ENCODE measurements at places on chromosomes 11 and 22.

DNA sequence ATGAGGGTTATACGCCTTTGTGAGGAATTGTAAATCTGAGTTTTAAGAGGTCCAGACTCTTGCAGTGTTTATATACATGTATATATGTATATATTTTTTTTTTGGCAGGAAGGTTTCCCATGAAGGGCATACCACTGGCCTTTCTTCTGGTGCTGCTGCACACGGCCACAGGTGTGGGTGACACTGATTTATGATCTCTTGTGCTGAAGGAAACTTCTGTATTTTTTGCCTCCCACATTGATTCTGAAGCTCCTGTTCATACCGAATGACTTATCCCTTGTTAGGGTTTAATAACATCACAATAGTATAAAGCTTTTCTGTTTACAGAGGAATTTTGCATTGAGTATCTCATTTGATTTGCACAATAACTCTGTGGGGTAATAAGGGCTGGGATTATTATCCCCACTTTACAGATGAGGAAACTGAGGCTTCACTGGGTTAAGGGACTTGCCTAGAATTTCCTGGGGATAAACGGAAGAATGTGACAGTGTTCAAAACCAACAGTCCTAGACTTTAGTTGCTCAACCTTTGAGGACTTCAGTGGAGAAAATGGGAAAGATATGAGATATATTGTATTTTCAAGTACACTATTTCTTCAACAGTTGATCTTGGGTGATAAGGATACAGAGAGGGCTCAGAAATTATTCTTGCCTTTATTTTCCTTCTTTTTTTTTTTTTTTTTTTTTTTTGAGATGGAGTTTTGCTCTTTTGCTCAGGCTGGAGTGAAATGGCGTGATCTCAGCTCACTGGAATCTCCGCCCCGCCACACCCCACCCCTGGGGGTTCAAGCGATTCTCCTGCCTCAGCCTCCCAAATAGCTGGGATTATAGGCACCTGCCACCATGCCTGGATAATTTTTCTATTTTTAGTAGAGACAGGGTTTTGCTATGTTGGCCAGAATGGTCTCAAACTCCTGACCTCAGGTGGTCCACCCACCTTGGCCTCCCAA is 70.1 kb downstream of the MICAL2 start:
- DNase-seq: no peak

GRCh38 chr11:23103416-23103815 is 243.1 kb upstream of the CCDC179 start:
- DNase-seq: no peak

DNA sequence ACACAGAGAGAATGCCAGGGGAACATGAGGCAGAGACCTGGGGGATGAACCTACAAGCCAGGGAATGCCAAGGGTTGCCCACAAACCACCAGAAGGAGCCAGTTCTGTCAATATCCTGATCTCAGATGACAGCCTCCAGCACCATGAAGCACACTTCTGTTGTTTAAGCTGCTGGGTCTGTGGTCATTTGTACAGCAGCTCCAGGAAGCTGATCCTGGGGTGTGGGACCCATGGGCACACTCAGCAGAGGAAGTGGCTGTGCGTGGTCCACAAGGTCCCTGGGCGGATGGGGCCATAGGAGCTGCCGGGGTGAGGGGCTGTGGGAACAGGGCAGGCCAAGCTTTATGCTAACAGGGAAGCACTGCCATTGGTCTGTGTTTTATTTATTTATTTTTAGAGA is 12.1 kb downstream of the PPM1F start:
- DNase-seq: no peak

- no peak for DNase-seq
These were observed 20.1 kb upstream of the SYTL2 start for GRCh38 chr11:85831050-85831449.

DNA sequence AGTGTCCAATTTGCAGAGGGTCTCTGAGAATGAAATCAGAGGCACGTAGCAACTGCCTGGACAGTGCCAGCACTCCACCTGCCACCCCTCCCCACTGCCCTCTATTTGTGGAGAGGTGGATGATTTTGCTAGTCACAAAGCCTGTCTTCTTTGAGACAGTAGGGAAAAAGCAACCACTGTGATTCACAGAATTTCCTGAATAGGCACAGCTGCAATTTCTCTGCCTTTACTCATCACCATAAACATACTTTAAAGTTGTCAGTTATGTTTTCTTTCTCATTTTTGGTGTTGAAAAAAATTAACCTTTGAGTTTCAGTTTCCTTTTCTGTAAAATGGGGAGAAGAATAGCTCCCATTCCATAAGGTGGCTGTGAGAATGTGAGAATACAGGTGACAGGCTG is 134.3 kb downstream of the TEAD1 start:
- no peak for DNase-seq

DNA sequence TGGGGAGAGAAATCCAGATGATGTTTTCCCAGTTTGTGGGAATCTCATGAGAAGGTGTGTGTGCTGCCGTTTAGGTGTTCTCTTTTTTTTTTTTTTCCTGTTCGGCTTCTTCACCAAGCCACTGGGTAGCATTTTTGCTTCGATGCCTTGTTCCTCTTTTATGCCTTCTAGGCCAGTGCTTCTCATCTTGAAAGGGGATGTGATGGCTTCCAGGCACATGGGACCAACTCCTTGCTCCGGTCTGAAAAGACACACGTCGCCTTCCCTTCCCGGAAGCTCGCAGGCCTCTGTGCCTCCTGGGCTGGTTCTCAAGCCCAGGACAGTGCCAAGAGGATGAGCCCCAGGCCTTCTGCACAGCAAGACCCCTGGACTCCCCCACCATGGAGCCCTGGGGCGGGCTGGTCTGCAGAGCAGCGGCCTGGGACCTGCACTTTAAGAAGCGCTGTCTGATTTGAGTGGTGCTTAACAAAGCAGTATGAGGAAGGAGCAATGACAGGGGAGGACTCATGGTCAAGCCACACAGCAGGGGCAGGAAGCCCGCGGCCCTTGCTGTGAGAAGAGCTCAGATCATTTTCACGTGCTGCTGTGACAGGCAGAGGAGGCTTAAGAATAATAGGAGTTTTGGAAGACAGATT is 158.8 kb downstream of the MPPED1 start:
- no peak for DNase-seq

DNA sequence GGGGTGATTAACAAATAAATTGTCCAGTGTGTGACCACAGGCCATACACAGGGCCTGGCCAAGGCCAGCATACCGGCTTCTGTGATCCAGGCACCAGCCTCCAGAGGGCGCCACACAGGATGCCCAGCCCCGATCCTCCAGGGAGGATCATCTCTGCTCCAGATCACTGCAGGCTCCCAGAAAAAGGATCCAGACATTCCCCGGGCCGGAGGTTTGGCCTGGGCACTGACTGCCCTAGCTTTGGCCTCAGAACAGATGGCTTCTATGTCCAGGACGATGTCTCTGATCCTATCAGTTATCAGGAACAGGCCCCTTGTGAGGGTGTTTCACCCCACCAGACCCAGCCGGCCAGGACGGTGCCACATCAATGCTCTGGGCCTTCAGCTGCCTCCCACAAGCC is 74.5 kb upstream of the LMO1 start:
- DNase-seq: peak; percentile 83

DNA sequence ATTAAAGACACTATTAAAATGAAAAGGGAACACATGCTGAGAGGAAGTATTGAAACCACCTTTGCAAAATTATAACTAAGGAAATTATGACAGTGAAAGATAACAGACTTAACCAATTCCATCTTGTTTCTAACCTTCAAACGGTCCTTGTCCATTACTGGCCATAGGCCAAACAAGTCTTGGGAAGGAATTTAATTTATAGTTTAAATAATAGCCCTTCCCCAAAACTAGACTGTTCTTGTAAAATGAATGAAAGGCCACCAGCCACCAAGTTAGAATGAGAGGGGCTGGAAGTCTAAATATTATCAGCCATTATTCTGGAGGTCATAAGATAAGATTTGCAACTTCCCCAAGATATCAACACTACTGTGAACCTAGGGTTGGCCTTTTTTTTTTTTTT is 1.8 kb upstream of the TALDO1 start:
- no peak for DNase-seq

DNA sequence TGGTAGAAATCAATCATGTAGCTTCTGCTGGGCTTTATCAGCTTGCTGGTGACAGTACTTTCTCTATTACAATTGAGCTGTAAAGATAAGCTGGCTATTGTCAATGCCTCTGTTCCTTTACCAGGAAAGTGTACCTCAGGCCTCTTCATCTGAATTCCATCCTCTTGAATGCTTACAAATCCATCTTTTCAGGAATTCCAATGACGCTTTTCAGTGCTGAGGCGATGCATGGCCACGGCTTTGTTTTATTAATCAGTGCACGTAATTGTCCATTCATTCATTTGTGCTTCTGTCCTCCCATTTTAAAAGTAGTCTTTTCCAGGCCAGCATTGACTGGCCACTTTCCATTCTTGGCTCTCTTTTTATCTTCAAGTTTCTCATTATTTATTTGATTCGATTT is 202.0 kb downstream of the PGR start:
- no peak for DNase-seq

DNA sequence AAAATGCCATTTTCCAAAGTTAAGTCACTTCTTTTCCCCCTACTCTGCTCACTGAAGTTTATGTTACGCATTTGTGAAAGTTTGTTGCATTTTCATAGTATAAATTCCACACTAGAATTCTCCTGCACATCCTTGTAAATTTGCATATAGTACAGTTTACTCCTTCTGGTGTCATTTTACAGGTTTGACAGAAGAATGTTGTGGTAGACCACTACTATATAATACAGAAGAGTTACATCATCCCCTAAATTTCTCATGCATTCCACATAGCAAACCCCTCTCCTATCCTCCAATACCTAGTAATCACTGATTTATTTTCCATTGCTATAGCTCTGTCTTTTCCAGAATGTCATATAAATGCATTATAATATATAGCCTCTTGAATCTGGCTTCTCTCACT is 64.5 kb downstream of the CCDC73 start:
- DNase-seq: no peak

- DNase-seq: no peak
These were observed 86.3 kb upstream of the CRYBB3 start for GRCh38 chr22:25113316-25113721.

- DNase-seq: no peak
These were observed 132.4 kb upstream of the CHORDC1 start for GRCh38 chr11:90355200-90355599.

DNA sequence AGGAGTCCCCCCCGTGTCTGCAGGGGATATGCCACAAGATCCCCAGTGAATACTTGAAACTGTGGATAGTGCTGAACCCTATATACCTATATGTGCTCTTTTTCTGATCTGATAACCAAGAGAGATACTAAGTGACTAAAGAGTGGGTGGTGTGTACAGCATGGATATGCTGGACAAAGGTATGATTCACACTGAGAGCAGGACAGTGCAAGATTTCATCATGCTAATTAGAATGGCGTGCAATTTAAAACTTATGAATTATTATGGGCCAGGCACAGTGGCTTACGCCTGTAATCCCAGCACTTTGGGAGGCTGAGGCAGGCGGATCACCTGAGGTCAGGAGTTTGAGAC is 90.2 kb upstream of the ALKBH3 start:
- DNase-seq: no peak

DNA sequence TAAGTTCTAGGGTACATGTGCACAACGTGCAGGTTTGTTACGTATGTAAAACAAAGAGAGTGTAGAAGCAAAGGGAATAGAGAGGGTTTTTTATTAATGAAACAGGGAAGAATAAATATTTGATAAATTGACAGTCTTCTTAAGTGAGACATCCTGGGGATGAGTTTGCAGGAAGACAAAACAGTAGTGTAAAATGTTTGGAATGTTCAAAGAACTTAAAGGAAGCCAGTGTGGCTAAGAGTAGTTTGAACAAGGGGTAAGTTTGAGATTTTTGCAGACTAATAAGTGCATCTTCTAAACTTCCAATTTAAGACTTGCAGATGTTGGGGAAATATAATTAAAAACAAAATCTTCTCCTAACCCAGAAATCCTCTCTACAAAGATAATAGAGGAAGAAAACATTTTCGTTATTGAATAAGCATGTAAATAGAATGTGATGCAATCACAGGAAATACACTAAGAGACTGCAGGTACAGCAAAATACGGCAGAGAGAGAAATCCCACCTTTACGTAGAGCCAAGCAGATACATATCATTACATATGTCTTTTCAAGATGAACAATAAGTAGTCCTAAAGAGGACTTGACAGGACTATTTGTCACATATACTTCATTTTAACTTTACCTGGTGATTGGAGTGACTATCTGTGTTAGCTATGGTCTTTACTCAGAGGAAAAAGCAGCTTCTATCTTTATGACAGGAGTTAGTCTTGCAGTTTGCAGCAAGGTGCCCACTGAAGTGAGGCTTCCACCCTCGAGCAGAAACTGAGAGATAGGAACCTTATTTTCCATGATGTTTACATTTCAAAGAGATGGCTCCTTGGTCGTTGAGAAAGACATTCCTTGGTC is 402.1 kb downstream of the CNTN5 start:
- no peak for DNase-seq

DNA sequence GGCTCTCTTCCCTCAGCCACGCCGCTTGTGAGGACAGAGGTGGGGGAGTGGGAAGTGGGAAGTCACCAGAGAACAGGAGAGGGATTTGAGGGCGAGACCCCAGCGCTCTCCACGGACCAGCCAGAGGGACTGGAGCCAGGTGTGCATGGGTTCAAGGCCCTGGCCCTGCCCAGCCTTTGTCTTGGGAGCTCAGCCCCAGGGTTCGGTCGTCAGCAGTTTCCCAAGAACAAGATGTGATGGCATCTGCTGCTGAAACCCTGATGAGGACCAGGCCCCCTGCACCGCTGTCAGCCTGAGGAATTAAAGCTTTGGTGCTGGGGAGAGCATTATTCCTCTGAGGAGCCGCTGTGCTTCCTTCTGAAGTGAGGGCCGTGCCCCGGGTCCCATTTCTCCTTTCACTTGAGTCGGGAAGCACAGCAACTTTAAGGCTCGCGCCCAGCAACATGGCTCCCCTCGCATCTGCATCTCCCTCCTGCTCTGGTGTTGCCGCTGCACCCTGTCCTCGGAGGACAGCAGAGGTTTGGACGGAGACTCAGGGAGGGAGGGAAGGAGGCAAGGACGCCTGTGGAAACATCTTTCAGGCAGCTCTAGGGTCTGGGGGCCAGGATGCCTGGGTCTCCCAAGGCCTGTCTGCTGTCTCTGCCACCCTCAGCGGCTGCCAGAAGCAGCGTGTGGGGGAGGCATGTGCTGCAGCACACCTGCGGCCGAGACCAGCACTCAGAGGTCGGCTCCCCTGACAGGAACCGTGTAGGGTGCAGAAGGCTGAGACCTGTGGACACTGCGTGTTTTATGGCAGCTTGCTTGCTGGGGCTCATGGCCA is 3.8 kb downstream of the IFITM5 start:
- no peak for DNase-seq

DNA sequence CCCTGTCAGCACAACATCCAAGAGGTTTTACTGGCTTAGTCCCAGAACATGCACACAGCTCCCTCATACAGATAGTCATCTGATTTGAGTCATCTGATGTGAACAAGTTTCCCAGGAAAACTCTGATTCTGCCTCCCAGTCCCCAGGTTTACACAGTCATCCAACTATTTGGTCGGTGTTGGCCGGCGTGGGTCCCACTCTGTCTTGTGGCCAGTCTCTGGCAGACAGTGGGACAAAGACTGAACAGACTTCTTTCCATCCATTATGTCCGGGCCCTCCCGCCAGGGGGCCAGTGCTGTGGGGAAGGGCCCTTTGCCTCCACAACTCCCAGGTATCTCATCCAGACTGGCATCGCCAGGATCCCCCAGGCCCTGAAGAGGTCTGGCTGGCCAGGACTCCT is 60.0 kb downstream of the BTG4 start:
- no peak for DNase-seq
